ENCODE measurements at places on chromosomes 4 and X.

GRCh38 chrX:68999931-69000330 is 165.3 kb downstream of the PJA1 start:
- DNase-seq: no peak

DNA sequence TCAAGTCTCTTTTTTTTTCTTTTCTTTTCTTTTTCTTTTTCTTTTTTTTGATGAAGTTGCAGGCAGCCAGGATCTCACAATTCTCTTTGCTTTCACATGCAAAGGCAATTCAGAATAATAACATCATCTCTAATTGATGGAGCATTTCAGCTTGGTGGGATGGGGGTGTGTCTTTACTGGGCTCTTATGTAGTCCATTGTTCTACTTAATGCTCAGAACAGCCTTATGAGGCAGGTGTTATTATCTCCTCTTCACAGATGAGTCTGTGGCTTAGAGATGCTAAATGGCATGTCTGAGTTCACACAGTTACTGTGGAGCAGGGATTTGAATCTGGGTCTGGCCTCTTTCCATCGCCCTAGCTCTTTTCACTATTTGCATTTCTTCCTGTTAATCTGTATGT is 70.2 kb downstream of the TRPC5 start:
- no peak for DNase-seq

DNA sequence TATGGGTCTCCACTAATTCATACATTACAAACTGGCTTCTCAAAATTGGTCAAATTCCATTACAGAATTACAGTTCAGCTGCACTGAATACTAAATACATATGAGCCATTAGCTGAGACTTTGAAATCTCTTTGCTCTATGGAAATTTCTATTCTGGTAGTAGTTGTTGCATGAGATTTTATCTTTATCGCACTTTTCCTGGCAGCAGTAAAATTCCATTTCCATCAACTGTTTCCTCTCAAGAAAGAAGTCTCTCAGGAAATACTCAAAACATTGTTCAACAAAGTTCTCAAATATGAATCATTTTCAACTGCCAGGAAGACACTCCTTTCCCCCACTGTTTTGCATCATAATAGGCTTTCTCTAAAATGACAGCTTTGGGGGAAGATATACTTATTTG is 51.3 kb downstream of the ATP11C start:
- no peak for DNase-seq

GRCh38 chr4:181905708-181906107 is 337.5 kb upstream of the TENM3 start:
- no peak for DNase-seq

- DNase-seq: no peak
Observed at GRCh38 chr4:100688368-100688767, 170.5 kb upstream of the EMCN start.

DNA sequence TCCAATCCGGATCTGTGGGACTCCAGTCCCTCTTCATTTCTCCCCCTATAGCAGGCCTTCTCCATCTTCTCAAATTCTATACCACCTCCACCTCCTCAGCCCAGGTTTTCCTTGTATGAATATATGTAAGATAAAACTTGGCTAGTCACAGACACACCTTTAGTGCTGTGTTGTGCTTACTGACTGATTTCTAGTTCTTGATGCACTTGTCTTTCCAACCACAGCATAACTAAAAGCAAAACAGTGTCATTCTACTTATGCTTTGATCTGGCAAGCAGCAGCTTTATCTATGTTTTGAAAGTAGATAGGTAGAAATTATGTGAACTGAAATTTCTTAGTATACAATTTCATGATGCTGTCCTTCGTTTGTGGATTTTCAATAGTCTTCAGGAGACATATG is 47.5 kb downstream of the CCNI start:
- DNase-seq: no peak

DNA sequence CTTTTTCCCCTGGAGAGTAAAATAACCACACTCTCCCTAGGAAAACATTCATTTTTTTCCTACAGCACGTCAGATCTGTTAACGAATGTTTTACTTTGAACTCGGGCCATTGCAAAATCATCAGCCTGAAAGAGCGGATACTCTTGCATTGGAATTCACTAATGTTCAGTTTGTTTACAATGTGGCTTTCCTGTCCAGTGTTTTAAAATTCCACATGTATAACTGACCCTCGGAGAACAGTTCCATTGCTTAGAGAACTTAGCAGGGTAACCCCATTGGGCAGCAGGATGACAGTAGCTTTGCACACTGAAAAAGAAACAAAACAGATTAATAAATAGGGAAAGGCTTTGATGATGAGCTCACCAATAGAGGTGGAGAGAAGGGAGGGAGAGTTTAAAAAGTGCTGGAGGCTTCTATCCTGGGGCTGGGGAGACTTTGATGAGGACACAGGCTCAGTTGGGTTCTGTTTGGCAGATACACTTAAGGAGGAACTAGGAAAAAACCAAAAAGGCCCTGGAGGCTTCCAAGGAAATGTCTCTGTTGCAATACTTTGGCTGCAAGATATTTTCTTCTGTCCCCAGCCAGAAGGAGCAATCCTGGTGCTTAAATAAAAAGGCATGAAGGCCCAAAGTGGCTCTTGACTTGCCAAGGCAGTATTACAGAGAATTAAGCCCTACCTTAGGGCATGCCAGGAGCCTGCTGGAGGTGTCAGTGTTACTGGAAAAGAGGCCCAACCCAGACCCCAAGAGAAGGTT is 143.1 kb downstream of the ARSF start:
- no peak for DNase-seq

DNA sequence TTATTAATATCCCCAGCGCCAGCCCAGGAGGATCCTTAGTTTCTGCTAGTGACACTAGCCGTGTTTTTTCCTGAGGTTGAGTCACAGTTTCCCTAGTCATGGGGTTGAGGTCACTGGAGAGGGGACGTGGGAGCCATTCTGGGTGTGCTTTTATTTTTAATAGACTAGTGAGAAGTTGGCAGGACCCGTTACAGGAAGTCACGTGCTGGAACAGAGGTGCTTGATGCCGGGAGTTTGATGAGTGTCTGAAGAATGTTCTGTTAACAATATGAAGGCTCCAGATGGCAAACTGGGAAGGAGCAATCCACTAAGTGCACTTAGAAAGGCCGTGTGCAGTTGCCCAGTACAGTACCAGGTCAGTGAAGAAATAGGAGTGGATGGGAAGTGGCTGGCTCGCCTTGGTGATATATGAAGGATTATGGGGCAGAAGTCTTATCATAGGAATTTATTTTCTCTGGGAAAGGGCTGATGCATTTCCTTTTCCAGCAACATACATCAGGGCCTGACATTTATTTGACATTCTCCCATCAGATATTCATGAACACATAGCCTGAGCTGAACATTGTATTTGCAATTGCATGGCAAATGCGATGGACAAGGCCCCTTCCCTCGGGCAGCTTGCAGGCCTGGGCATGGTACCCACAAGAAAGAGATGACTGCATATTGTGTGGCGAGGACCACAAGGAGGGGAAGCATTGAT is 291.8 kb downstream of the FBXW7 start:
- no peak for DNase-seq

GRCh38 chr4:156781852-156782251 is 189.7 kb downstream of the PDGFC start:
- no peak for DNase-seq

GRCh38 chr4:8731364-8731763 is 138.8 kb downstream of the CPZ start:
- DNase-seq: no peak

GRCh38 chrX:85084770-85085393 is 81.2 kb downstream of the APOOL start:
- DNase-seq: peak; percentile 12

DNA sequence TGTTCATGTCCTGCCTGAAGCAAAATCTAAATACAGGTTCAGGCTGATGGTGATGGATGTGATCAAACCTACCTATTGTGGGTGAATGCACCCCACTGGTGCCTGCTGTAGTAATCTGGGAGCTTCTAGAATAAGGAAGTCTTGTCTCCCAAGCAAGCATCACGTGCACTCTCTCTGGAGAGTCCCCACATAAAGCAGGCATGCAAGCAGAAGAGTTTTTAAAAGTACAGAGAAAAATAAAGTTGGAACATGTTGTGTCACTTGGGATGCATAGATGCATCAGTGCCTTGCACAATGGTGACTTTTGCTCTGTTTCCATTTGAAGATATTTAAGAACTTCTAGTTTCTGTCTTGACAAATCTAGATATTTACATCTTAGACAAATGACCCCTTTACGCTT is 54.9 kb downstream of the MAD2L1 start:
- no peak for DNase-seq

DNA sequence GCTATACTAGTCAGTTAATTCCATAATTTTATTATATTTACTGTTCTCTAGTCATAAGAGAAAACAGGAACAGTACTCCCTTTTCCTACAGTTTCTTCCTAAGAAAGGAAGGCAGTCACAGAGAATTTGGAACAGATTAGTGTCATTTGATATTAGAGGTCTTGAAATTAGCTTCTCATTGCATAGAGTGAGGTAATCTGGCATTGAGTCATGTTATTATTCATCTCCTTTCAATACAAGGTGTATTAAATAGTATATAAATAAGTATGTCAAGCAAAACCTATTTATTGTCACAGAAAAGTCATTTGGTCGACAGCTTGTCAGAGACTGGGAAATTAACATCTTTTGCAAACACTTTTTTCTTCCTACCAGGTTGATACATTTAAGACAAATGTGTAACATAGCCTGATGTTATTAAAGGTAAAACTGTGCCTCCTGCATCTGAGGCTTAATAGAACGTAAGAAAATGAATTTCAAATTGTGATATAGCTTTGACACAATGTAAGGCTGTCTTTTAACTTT is 753.1 kb upstream of the FRG1 start:
- no peak for DNase-seq

DNA sequence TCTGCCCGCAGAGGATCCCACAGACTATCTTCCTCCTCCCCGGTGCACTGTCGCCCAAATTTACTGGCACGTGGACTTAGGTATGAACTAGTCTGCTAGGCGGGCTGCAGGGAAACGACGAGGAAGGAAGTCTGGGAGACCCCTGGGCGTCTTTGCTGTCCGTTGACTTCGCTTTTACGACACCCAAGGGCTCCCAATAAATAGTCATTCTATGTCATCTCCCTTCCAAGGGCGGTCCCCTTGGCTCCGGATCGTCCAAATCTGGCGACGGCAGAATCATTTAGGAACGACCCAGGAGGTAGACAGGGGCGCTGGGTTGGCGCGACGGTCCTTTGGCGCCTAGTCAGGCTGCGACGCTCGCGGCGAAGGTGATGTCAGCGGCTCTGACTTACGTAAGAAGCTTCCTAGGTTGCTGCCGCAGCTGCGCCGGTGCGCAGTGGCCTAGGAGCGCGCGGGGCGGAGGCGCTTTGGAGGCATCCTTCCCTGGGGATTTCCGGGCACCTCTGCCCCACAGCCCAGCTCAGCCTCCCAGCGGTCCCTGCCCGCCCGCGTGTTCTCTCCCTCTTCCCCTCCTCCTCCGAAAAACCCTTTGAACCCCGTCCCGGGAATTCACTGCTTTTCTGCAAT is 2.2 kb downstream of the NHS start:
- DNase-seq: peak; percentile 61

GRCh38 chr4:151231915-151232595 is 44.9 kb upstream of the PRSS48 start:
- DNase-seq: no peak

DNA sequence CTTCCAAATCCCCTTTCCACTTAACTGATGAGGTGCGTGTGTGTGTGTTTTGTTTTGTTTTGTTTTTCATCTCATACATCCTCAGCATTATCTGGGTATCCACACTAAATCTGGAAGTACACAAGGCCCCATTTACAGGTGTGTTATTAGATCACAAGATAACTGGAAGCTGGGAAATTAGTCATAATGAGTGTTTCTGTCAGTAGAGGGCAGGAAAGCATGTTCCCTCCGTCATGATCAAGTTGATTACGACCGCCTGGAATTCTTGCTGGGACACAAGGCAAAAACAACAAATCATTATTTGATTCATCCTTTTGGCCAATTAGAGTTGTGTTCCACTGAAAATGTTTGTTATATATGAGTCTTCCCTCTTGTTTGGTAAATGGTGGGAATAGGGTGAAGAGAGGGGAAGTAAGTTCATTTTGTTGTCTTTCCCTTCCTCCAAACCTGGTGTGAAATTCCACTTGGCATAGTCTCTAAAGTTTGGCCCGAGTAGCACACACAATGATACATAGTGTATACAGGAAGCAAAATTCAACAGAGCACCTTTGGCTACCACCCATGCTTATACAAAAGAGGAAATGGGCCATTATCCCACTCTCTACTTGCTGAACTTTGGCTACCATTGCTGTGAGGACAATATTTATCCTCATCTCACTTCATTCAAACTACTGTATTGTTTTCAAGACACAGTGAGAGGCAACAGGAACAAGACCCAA is 33.3 kb upstream of the TLL1 start:
- DNase-seq: no peak

GRCh38 chrX:96683997-96684338 is 674 bp upstream of the DIAPH2 start:
- DNase-seq: no peak

GRCh38 chr4:159048166-159048886 is 54.6 kb upstream of the RAPGEF2 start:
- no peak for DNase-seq

DNA sequence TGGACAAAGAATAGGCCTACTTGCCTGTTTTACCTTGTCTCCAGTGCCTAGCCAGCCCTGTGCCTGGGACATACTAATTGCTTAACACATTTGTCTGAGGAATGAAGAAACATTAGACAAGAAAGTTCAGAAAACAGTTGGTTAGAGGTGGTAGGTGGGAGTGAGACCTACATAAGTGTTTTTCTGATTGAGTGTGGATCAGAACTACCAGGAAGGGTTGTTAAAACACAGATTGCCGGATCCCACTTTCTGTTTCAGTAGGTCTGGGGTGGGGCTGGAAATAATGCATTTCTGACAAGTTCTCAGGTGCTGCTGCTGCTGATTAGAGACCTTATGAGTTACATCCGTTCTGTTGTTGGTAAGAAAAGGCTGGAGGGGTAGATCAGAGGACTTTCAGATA is 5.7 kb upstream of the JADE1 start:
- peak; percentile 36 for DNase-seq

DNA sequence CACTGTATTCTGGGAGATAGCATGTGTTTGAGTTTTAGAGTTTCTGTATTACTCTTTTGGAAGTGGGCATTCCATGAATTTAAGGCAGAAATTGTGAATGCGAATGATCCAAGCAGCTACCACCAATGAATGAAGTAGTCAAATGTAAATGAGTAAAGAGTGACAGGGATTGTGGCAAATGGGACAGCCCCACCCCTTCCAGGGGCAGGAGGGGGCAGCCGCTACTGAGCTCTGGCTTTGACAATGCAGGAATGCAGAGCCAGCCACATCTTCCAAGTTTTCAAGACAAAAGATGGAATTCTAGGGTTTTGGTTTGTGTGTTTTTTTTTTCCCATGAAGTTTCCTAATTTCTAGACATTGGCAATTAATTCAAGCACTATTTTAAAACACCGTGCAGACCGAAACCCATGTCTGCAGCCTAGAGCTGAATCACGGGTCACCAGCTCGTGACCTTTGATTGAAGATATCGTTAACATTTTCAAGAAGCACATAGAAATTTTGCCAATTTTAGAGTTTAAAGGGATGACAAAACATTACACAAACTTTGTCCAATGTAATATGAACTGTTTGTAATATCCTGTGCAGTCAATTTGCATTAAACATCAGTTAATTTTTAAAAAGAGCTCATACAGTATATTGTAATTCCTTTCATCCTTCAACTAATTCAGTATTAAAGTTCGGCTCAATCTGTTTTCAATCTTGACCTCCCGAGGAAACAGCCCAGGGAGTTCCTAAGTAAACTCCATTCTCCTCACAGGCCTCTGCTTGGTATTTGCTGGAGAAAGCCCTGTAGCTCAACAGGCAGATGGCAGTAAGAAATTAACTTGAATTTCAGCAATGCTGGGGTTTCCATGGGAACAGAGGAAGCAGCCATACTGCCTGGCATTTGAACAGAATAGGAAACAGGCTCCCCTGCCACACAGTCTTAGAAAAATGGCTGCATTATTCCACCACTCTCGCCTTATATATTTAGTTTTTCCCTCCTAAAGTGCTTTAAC is 83.4 kb downstream of the UCHL1 start:
- no peak for DNase-seq

Data from stimulated activated CD4-positive, alpha-beta T cell treated with anti-CD3 and anti-CD28 coated beads, Interleukin-15, amount 100 ng/mL, for 24 hours (primary cell).